ENCODE measurements at places on chromosomes 3 and 15.

- DNase-seq: no peak
Observed at GRCh38 chr3:111735243-111735758, 123.8 kb upstream of the PHLDB2 start.

DNA sequence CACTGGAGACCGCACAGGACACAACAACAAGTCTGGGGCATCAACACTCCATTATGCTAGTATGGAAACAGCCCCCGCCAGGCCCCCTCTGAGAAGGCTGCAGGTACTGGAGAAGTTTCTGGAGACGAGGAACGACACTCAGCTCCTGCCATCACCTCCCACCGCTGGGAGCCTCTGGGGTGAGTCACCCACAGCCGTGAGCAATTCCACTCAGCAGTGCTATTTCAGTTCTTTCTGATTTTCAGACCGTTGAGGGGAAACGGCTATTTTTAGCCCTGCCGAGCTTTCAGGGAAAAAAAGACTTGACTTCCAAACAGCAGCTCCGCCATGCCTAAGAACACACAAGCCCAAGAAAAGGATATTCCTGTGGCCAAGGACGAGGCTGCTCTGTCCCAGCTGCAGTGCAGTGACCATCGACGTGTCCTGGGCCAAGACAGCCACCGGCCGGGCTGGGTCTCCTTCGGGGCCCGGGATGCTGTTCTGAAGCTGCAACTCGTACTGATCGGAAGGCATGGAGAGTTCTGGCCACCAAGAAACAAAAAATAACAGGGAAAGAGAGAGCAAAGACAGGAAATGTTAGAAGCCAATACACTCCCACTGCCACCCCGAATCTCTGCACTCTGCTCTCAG is 40.8 kb downstream of the NUP210 start:
- DNase-seq: no peak

DNA sequence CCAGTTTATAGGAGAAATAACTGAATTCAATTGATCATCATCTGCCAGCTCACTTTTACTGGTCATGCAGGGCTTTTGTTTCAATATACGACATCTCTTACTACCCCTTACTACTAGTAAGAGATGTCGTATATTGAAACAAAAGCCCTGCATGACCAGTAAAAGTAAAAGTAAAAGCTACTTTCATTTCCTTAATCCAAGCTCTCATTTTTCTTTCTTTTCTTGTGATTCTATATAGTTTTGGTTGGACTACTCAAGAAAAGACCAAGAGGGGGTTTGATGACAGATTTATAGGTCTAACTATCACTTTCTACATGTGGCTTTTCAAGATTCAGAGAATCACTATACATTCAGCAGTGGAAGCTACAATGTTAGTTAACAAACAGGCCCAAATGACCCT is 1237.3 kb downstream of the ROBO2 start:
- DNase-seq: no peak

- DNase-seq: no peak
Observed at GRCh38 chr3:169390271-169390670, 273.2 kb downstream of the MECOM start.
